ENCODE measurements at places on chromosomes 16 and 17. TPM values are rescaled to one million over a fixed set of nuclear protein-coding genes. Genes with fewer than 3 reads are reported as not detected.

Gene C16orf96
- 0.24 TPM for total RNA-seq

DNA sequence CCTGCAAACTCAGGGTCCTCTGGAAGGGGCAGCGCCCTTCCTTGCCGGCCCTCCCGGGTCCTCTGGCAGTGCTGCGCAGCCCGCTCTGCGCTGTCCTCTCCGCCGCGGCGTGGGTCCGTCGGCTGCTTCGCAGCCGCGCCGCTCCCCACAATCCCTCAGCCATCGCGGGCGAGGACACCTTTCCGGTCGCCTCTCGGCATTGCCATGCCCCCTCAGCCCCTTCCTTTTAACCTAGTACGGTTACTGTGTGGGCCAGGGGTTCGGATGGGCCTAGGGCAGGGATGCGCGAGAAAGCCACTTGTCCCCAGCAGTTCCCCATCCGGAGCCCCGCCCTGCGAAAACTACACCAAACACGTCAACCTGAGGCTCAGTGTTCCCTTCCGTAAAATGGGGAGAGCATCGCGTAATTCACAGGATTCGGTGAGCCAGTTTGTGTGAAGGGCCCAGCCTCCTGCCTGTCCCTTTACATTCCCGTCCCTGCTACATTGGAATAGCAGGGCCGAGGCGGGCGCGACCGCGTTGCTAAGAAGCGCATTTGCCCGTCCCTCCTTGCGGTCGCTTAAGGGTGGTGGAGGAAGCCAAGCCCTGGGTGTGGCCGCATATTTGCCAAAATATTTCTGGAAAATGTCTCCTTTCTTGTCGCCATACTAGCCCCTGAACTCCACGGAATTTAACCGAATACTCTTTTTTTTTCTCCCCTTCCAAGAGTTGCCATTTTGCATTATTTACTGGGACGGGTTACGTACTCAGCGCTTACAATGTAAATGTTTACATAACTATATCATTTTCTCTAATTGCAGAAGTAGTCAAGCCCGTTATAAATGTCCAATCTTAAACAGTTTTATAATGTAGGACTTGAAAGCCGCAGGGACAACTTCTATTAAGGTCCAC is 13.2 kb downstream of the COPZ2 start:
- DNase-seq = peak; percentile 81
- H3K36me3 ChIP-seq = no peaks in the 10 kb centered on the region
- no peaks in the 10 kb centered on the region for H3K27me3 ChIP-seq
- no peaks in the 10 kb centered on the region for H3K4me1 ChIP-seq

- DNase-seq = peak; percentile 11
- no peaks in the 10 kb centered on the region for H3K27me3 ChIP-seq
- H3K4me3 ChIP-seq = no peak overlapping the region
Measured at GRCh38 chr17:17661134-17661533, 20.1 kb upstream of the RAI1 start.

DNA sequence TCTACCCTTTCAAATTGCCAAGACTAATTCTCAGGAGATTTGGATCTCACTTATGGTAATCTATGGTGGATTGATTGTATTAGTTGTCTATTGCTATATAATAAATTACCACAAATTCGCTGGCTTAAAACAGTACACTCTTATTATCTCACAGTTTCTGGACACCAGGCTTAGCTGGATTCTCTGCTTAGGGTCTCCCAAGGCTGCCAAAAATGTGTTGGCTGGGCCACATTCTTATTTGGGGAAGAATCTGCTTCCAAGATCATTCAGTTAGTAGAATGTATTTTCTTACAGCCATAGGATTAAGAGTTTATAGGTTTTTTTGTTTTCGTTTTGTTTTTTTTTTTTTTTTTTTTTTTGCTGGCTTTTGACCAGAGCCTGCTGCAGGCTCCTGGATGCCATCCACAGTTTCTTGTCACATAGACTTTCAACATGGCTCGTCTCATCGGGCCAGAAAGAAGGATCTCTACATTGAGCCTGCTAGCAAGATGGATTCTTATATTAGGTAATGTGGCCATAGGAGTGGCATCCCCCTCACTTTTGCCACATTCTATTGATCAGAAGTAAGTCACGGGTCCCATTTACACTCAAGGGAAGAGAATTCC is 415.3 kb downstream of the KIF2B start:
- H3K27me3 ChIP-seq = no peaks in the 10 kb centered on the region
- DNase-seq = no peak
- H3K4me3 ChIP-seq = no peak overlapping the region
- H3K27ac ChIP-seq = no peak overlapping the region

- no peak overlapping the region for H3K4me3 ChIP-seq
- no peak for DNase-seq
- H3K27me3 ChIP-seq = no peaks in the 10 kb centered on the region
Measured at GRCh38 chr17:81346908-81347349, 48.3 kb upstream of the BAHCC1 start.

- no peaks in the 10 kb centered on the region for H3K36me3 ChIP-seq
- no peak for DNase-seq
- H3K27me3 ChIP-seq = no peaks in the 10 kb centered on the region
- no peak overlapping the region for H3K4me3 ChIP-seq
Measured at GRCh38 chr16:1053121-1053521, 19.4 kb upstream of the SSTR5 start.

- H3K4me3 ChIP-seq = no peak overlapping the region
- no peaks in the 10 kb centered on the region for H3K4me1 ChIP-seq
- H3K36me3 ChIP-seq = no peaks in the 10 kb centered on the region
- no peak for DNase-seq
Measured at GRCh38 chr17:46950997-46951621, 27.9 kb downstream of the RPRML start.

Gene NPW
- not detected for total RNA-seq

DNA sequence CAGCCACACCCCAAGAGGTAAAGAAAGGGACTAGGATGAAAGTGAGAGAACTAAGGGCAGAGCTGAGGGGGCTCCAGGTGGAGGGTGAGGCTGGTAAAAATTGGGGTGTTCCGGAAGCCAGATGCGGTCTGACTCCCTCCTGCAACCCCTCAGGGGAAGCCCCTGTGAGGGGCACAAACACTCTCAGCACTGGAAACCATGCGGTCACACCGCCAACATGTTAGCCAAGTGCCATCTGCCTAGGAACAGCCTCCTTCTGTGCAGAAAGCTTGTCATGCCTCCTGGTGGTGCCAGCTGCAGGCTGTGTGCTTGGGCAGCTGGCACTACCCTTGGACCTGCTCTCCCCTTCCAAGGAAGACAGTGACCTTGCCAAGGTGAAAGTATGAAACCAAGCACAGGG is 83.5 kb upstream of the RPL38 start:
- H3K4me3 ChIP-seq = no peak overlapping the region
- no peaks in the 10 kb centered on the region for H3K4me1 ChIP-seq
- DNase-seq = no peak
- H3K27ac ChIP-seq = no peak overlapping the region

- DNase-seq = no peak
- H3K36me3 ChIP-seq = no peaks in the 10 kb centered on the region
- no peaks in the 10 kb centered on the region for H3K27me3 ChIP-seq
- no peak overlapping the region for H3K27ac ChIP-seq
Measured at GRCh38 chr16:7074715-7075114, 257.9 kb upstream of the RBFOX1 start.

Gene SSTR5
- total RNA-seq = 0.26 TPM

GRCh38 chr16:78640886-78641285 is 541.4 kb downstream of the WWOX start:
- no peaks in the 10 kb centered on the region for H3K36me3 ChIP-seq
- no peak overlapping the region for H3K27ac ChIP-seq
- H3K4me3 ChIP-seq = no peak overlapping the region
- H3K27me3 ChIP-seq = no peaks in the 10 kb centered on the region

- H3K27ac ChIP-seq = no peak overlapping the region
- H3K36me3 ChIP-seq = no peaks in the 10 kb centered on the region
- no peak for DNase-seq
- H3K4me1 ChIP-seq = no peaks in the 10 kb centered on the region
Measured at GRCh38 chr17:51687887-51688286, 427.5 kb downstream of the UTP18 start.

- no peaks in the 10 kb centered on the region for H3K36me3 ChIP-seq
- no peak overlapping the region for H3K4me3 ChIP-seq
- no peaks in the 10 kb centered on the region for H3K4me1 ChIP-seq
Measured at GRCh38 chr17:249236-249993, 68.0 kb upstream of the DOC2B start.

Gene NXPH3
- 72.0 TPM for total RNA-seq

Gene STX4
- 88.6 TPM for total RNA-seq

DNA sequence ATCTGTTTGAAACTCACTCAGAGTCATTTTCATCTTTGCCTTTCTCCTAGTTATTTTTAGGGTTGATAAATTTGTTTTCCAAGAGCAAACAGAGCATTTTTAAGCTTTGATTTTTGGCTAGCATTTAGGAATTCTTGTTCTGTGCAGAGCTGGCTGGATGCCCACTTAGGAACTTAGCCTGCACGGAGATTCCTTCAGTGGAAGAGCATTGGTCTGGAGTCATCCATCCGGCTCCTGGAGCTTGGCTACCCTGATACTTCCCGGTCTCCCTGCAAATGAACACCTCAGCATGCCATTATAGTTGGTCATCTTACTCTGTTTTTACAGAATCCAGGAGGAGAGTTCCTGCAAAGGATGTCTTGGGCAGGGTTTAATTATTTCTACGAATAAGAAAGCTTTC is 57.1 kb downstream of the SPECC1 start:
- H3K4me1 ChIP-seq = no peaks in the 10 kb centered on the region
- no peaks in the 10 kb centered on the region for H3K36me3 ChIP-seq

DNA sequence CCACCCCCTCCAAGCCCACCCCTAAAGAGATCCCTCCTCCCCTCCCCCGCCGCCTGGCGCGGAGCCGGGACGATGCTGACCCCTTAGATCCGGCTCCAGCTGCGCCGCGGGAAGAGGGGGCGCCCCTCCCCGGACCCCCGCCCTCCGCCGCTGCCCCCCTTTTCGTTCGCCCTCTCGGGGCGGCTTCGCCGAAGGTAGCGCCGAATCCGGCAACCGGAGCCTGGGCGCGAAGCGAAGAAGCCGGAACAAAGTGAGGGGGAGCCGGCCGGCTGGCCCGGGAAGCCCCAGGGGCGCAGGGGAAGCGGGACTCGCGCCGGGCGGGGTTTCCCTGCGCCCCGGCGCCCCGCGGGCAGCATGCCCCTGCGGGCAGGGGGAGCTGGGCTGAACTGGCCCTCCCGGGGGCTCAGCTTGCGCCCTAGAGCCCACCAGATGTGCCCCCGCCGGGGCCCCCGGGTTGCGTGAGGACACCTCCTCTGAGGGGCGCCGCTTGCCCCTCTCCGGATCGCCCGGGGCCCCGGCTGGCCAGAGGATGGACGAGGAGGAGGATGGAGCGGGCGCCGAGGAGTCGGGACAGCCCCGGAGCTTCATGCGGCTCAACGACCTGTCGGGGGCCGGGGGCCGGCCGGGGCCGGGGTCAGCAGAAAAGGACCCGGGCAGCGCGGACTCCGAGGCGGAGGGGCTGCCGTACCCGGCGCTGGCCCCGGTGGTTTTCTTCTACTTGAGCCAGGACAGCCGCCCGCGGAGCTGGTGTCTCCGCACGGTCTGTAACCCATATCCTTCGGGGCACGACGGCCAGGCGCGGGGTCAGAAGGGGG is 623 bp downstream of the CACNA1G start:
- peaks cover 2% of the 10 kb centered on the region for H3K4me1 ChIP-seq
- H3K27me3 ChIP-seq = no peaks in the 10 kb centered on the region
- no peak for DNase-seq

DNA sequence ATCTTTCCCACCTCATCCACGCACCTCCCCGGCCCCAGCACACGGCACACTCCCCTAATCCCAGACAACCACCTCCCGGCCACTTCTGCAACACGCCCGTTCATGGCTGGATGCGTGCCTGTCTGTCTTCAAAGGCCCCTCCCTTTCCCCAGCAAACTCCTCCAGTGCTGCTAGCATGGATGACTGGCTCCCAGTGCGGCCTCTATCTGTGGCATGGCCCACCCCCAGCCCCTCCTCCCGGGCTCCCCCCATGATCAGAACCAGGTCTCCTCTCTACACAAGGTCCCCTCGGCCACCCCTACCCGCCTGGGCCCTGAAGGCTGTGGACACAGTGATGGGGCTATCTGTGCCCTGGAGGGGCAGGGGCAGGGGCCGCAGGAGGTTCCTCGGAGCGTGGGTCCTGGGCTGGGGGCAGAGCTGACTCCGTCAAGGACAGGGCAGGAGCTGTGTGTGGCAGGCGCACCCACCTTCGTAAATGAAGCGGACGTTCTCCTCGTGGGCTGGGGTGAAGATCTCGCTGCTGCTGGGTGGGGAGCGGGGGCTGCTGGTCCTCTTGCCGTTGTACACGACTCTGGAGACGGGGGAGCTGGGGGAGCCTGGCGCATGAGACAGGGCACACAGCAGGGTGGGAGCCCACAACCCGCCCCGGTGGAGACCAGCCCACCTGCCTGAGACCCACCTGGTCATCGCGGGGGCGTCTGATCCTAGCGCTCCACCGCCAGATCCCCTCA is 9.1 kb downstream of the MCRIP1 start:
- H3K27ac ChIP-seq = no peak overlapping the region
- no peaks in the 10 kb centered on the region for H3K27me3 ChIP-seq
- no peaks in the 10 kb centered on the region for H3K4me1 ChIP-seq
- H3K4me3 ChIP-seq = no peak overlapping the region

- H3K27ac ChIP-seq = no peak overlapping the region
- no peak for DNase-seq
- no peaks in the 10 kb centered on the region for H3K36me3 ChIP-seq
- no peak overlapping the region for H3K4me3 ChIP-seq
- H3K27me3 ChIP-seq = no peaks in the 10 kb centered on the region
Measured at GRCh38 chr17:13086142-13086769, 68.4 kb upstream of the ELAC2 start.

Gene LDAF1
- 42.8 TPM for total RNA-seq

- H3K4me3 ChIP-seq = no peak overlapping the region
- peak; percentile 63 for DNase-seq
- H3K27ac ChIP-seq = no peak overlapping the region
- no peaks in the 10 kb centered on the region for H3K4me1 ChIP-seq
- H3K27me3 ChIP-seq = no peaks in the 10 kb centered on the region
Measured at GRCh38 chr17:296379-296778, 56.2 kb downstream of the RPH3AL start.

GRCh38 chr16:81650281-81650680 is 128.8 kb upstream of the PLCG2 start:
- H3K27ac ChIP-seq = no peak overlapping the region
- no peaks in the 10 kb centered on the region for H3K4me1 ChIP-seq
- H3K36me3 ChIP-seq = no peaks in the 10 kb centered on the region
- no peak for DNase-seq
- no peaks in the 10 kb centered on the region for H3K27me3 ChIP-seq

DNA sequence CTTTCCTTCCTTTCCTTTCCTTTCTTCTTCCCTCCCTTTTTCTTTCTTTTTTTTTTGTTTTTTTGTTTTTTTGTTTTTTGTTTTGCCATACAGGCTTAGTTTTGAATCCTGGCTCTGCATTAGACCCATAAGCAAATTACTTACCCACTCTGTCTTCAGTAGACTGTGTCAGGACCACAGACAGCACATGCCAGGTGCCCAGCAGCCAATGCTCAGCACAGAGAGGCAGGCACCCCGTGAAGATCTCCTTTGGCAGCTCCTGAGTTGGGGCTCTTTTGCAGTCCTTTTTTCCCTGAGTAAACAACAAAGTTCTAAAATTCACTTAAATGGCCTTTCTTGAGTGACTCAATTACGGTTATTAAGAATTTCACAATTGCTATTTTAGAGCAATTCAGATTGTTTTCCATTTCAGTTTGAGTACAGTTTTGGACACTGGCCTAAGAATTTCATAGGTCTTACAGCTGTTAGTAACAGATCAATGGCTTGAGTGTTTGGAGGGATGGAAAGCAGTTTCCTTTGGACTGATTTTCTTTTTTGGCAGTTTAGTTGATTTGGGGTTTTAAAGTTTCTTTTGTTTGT is 26.2 kb upstream of the SLC5A11 start:
- H3K4me1 ChIP-seq = no peaks in the 10 kb centered on the region
- H3K27ac ChIP-seq = no peak overlapping the region
- peaks cover 7% of the 10 kb centered on the region for H3K36me3 ChIP-seq
- H3K4me3 ChIP-seq = no peak overlapping the region
